ENCODE measurements at places on chromosomes 6 and 20.

DNA sequence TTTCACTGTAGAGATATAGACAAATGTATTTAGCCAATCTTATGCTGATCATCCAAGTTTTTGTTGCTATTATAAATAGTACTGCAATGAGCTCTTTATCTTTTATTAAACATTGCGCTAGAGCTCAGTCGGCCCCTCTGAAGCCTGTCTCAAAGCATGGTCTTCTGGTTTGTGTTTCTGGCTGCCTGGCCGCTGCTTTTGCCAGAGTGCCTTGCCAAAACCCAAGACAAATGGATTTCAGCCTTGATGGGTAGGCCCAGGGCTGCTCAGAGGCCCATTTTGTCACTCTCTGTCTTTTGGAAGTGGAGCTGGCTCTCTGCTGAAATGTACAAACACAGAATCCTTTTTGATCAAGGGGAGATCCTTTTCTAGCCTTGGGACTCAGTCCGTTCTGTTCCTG, 102.9 kb upstream of the KCNG1 start:
- DNase-seq = no peak

DNA sequence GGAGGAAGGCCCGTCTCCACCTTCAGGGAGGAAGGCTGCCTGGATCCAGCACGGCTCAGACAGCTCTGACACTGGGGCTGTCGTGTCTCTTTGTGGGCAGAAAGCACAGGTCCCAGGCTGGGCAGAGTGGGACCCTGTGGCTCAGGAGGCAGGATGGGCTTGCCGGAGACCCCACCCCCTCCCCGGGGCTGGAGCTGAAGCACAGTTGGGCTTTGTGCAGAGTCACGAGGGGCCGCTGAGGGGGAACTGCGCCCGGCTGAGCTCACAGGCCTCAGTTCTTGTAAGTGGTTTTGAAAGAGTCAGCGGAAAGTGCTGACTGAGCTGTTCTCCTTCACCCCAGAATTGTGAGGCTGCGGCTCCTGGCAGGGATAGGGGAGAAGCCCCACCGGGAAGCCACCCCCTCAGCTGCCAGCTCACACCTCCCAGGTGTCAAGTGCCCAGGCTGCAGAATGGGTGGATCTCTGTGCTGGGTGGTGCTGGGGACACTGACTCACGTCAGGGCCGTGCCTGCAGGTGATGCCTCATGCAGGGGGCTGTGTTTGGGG, 145.5 kb upstream of the RNF24 start:
- DNase-seq = no peak

- DNase-seq = no peak
Observed at GRCh38 chr20:50054626-50055511, 58.1 kb downstream of the UBE2V1 start.

DNA sequence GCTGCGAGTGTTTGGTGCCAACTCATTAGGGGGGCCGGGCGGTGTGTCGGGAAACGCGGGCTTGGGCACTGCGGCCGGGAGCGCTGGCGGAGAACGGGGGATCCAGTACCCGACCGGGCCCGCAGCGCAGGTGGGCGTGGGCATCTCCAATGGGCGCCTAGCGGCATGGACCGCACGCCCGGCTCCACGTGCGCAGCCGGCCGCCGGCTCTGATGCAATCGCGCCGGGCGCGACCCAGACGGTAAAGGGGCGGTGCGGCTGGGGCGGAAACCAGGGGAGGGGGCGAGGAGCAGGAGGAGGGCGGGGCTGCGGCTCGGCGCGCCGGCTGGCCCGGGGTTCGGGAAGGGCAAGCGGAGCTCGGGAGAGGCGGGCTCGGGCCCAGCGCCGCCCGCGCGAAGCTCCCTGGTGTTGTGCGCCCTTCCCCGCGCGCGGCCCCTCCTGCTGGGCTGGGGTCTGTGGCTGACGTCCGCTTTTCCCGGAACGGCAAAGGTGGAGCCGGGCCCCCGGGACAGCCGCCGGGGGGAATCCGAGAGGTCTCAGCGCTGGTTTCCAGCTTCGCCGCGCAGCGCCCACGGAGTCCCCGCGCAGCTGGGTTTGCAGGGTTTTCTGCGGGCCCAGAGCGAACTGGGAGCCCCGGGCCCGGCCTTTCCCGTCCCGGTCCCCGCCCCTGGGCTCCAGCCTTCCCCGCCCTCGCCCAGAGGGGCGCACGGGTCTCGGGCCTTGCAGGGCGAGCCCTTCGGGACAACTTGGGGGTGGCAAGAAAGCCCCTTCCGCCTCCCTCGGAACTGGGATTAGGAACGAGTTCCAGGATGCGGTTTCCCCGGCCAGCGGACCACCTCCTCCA, 867 bp downstream of the MTHFD1L start:
- peak; percentile 78 for DNase-seq

GRCh38 chr6:138970159-138970558, 17.9 kb downstream of the REPS1 start:
- DNase-seq = no peak

- DNase-seq = no peak
Observed at GRCh38 chr20:21340991-21341697, 38.0 kb downstream of the XRN2 start.

DNA sequence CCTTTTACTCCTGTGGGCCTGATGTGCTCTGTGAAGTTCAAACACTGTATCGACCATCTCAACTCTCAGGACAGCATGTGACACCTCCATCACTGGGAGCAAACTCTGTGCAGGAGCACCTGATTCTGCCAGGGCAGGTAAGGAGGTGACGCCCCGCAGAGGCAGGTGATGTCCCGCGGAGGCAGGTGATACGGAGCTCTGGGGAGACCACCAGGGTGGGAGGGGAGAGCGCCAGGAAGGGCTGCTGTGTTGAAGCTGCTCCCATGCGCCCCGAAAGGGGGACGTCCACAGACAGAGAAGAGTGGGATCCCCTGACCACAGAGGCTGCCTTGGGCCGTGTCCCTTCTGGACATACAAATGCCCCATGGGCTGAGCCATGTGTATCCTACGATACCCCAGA, 58.3 kb downstream of the DACT2 start:
- no peak for DNase-seq

DNA sequence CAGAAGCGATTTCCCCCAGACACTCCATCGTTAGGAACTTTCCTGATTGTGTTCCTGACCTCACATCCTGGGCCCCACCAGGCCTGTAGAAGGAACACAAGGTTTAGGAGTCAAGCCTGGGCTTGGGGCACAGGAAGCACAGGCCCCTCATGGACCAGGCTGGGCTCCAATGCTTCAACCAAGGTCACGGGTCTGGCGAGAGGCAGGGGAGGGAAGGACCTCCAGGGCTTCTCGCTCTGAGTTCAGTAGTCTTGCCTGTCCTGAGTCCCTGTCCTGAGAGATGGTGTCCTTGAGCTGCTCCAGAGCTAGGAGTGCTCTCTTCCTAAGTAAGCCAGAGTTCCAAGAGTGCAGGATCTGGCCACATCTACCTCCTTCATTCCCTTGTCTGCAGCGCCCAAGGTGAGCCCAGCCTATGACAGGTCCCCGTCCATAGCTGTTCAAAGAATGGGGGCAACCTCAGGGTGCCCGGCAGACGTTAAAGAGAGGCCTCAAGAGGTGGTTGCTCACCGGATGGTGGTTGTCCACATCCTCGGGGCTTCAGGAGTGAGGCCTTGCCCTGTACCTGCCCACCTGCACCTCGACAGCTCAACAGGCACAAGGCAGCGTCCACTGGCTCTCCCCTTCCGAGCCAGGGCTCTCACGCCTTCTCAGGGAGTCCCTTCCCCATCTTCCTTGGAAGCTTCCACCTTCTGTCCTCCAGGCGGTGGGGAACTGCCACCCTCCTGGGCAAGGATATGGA, 1.6 kb upstream of the TUBB1 start:
- no peak for DNase-seq

- no peak for DNase-seq
Observed at GRCh38 chr6:125154761-125155135, 1.2 kb downstream of the TPD52L1 start.

- no peak for DNase-seq
Observed at GRCh38 chr6:35589201-35589739, 76.6 kb upstream of the TULP1 start.

GRCh38 chr20:62925420-62926228, 681 bp downstream of the DIDO1 start:
- DNase-seq = peak; percentile 40

GRCh38 chr6:89799756-89800155, 19.8 kb downstream of the MDN1 start:
- DNase-seq = no peak

GRCh38 chr6:109117346-109118035, 22.2 kb downstream of the CEP57L1 start:
- peak; percentile 29 for DNase-seq

DNA sequence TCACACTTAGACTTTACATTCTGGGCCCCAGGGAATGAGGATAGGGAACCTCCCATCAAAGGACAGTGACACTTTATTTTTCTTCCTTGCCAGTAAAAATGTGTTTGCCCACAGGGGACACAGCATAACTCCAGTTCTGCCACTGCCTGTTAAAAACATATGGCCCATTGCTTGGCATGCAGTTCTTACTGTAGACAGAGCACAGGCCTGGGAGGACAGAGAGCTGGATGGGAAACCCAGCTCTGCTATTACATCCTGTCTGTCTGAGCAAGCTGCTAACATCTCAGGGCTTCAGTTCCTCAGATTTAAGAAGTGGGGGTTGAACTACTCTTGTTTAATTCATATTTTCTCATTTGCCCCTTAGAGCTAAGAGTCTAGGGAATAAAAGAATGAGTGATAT, 120.2 kb downstream of the AKAP7 start:
- no peak for DNase-seq

DNA sequence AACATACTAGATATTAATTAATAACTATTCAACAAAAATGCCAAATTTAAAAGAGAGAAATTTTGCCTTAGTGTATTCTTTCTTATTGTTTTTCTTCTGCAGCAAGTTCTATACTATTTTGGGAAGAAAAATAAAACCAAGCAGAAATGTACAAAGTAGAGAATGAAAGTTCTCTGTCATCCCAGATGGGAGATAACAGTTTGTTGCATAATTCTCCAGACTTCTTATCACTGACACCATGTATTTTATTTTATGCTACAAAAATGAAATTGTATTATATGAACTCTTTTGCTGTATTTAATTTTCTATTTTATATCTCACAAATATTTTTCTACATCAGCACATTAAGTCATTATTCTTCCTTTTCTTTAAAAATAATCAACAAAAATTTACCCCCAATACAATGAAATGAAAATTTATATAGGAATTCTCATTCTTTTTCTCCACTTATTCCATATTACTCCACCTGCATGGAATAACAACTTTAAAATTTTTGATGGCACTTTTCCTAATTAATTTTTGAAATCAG, 18.2 kb downstream of the TMEM244 start:
- DNase-seq = no peak

DNA sequence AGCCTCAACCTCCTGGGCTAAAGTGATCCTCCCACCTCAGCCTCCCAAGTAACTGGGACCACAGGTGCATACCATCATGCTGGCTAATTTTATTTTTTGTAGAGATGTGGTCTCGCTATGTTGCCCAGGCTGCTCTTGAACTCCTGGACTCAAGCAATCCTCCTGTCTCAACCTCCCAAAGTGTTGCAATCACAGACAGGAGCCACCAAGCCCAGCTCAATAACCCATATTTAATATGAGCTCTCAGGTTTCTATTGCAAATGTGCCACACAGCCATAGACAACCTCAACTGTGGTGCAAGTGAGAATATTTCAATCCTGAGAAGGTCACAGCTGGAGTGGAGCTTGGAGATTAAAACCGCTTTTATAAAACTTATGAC, 14.4 kb downstream of the JPH2 start:
- DNase-seq = no peak

DNA sequence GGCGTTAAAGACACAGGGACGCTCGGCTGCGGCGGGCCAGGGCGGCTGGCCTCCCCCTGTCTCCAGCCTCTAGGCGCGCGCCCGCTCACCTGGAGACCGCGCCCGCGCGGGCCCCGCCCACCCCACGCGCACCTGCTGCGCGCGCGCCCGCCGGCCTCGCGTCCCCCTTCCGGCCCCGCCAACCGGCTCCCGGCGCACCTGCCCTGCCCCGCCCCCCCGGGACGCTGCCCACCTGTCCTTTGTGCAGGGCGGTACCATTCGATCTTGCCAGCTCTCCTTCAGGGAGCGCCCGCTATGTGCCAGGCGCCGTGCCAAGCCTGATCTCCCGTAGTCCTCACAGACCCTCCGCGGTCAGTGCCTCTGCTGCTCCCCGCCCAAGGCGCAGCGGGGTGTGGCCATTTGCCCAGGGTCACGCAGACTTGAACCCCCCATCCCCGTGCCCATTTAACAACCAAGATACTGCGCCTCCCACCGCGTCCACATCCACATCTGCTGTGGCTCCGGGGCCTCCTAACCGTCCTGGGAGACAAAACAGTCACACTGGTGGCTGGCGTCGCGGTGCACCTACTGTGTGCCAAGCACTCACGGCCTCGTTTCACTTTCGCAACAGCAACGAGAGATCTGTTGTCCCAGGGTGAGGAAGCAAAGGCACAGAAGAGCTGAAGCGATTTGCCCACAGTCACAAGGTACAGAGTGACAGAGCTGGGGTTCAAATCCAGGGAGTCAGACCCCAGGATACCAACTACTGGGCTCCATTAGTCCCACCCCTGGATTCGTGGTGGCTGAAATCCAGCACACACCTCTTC, 48.1 kb downstream of the NOL4L start:
- peak; percentile 57 for DNase-seq

DNA sequence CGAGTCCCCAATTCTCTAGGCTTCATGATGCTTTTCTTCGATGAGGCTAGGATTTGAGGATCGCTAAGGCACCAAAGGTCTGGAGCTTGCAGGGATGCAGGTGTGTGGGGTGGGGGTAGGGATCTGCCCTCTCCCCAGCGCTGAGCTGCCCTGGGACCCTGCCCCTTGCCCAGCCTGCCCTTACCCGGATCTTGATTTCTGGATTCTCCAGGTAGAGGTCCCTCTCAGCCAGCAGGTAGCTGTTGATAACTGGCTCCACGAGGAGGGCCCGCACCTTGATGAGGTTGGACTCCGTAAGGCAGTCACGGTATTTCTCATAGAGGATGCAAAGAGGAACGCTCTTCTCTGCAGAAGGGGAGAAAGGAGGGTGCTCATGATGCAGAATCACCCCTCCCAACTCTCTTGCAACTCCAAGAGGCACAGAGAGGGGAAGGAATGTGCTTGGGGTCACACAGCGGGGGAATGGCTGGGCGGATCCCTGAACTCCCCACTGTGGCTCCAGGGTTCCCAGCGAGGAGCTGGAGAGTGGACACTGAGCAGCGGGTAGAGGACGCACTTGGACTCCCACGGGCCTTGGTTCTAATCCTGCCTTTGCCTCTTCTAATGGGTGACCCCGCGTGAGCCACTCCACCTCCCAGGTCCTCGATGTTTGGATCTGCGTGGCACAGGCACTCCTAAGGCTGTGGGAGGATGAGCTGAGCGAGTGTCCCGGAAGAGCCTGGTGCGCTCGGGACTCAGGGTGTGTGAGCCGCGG, 32.7 kb downstream of the TGM2 start:
- no peak for DNase-seq

- DNase-seq = no peak
Observed at GRCh38 chr6:123213921-123214320, 217.9 kb downstream of the CLVS2 start.

DNA sequence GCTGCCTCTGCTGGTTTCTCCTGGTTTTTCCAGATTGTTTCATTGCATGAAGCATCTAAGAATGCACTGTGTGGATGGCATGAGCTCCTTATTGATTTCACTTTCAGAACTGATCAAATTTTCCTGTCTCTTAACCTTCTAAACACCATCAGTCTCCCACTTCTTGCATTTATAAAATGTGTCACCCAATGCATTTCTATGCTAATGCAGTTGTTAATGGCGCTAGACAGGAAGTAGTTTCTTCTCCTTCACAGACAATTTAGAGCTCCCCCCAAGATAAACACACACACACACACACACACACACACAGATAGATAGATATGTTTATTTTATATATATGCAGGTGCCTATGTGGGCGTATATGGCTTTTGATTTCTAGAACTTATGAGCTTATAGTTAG, 45.6 kb upstream of the FOXA2 start:
- DNase-seq = no peak

GRCh38 chr20:61846741-61847419, 218.8 kb downstream of the TAF4 start:
- no peak for DNase-seq

GRCh38 chr6:17679726-17680125, 27.0 kb downstream of the NUP153 start:
- DNase-seq = no peak

All from CD4-positive, alpha-beta T cell treated with Interferon alpha-2 for 1 hour (primary cell).